GM12878 (cell line): ENCODE measurements at places on chromosomes 11 and 22.

GRCh38 chr22:36467946-36468345 is 13.5 kb downstream of the TXN2 start:
- no peak for DNase-seq

GRCh38 chr11:92107331-92107730 is 117.3 kb upstream of the FAT3 start:
- DNase-seq, result no peak

DNA sequence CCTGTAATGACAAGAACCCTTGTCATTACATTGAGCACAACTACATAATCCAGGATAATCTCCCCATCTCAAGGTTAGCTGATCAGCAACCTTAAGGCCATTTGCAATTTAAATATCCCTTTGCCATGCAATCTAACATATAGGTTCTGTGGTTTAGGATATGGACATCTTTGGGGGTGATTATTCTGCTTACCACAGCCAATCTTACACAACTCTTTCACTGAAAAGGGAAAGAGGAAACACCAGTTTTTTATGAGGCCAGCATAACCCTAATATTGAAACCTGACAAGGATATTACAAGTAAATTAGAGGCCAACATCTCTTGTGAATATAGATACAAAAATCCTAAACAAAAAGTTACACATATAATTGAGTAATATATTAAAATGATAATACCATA is 78.5 kb downstream of the CYP2R1 start:
- no peak for DNase-seq

DNA sequence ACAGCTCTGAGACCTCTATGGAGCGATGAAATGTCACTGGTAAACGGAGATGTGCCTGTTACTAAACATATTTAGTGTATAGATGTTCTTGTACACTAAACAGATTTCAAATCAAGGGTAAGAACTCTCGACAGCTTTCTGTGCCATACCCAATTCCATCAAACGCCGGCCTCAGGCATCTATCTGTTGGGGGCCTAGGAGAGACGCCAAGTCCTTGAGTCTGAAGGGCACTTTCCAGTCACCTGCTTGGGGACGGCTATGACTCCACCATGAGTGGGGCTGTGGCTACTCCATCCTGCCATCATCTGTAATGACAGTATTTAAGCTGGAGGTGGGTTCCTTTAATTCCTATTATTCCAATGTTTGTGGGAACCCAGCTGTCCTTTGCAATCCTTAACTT is 87.8 kb downstream of the SHANK2 start:
- no peak for DNase-seq

- DNase-seq, result no peak
These were observed 55.3 kb downstream of the TRMU start for GRCh38 chr22:46390652-46391301.

GRCh38 chr11:91163619-91164451 is 941.0 kb upstream of the CHORDC1 start:
- no peak for DNase-seq

DNA sequence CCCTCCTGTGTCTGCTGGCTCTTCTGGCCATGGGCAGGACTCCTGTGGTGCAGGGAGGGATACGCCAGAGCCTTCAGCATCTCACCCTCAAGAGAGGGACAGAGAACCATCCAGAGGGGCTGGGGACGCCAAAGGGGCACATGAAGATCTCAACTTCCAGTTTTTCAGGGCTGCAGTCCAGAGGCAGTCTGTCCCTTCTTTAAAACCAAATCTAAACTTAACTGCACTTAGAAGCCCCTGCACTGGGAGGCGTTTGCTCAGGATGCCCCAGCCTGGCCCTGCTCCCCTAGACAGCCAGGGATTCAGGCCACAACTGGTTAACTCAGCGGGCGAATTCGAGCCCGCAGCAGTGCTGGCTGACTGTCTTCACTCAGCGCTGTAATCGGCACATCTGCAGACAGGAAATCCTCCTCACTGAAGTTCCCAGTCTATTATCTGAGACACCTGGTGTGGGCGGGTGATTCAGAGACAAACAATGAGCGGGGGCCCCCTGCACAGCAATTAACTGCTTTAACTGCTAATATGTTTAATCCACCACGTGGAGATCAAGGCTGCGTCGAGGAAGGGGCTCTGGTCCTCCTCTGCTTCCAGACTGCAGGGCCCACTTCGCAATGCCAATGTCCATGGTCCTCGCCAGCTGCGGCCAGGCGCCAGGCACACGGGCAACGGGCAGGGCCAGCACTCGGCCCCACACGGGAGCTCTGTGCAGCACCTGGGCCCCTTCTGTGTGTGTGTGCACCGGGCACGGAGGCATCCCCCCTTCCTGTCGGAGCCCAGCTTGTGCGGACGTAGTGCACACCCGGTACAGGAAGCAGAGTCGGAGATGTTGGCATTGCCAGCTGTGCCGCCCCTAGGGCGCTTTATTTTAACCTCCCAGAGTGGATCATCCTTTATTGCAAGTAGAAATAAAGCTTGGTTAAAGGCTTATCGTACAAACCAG is 36.9 kb upstream of the GNB1L start:
- no peak for DNase-seq

DNA sequence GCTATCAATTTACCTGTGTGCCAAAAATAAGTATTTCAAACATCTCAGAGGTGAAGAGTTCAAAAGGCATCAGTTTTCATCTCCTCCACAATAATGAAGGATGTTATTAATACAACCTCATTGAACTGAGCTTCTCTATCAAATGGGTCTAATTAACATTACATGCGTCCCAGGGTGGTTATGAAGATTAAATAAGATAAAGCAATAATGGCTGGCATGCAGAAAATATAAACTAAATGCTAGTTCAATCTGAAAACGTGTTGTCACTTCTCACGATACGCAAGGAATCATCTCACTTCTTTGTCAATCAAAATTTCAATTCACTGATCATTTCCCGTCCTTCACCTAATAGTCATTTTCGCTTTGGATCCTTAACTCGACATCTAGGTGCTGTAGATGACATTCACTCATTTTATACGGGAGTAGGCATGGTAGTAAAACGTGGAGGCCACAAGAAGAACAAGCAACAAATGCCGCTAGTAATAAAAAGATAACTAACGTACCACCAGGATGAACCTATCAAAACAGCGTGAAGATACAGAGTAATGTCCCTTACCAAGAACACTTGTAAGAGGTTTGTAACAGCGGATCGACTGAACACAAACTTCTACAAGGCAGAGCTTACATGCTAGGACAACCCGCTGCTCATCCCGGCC is 918 bp downstream of the CHORDC1 start:
- DNase-seq, result no peak

DNA sequence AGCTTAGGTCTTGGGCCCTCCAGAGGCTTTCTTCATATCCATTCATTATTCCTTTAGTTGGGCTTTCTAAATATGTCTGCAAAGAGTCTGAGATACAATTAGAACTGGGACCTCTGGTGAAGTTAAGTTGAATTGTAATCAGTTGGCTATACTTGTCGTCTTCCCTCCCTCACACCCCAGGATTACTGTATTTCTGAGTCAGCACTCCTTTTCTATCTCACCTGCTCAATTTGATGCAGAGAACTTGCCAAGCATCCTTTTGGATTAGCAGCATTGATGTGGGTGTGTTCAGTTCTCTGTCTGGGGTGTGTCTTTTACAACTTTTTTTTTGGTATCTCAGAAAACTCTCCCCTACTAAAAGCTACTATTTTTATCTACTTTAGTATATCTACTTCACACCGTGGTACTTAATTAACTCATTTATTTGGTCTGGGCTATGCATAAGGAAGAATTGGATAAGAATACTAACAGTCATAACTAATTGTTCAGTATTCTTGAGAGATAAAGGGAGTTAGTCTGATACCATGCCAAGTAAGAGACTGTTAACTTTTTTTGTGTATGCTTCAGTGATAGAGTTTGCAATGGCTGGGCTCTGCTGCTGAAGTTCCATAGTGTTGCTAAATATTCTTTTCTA is 15.1 kb downstream of the CTNND1 start:
- DNase-seq, result no peak

- no peak for DNase-seq
These were observed 27.2 kb downstream of the OR52B2 start for GRCh38 chr11:6142936-6143335.

DNA sequence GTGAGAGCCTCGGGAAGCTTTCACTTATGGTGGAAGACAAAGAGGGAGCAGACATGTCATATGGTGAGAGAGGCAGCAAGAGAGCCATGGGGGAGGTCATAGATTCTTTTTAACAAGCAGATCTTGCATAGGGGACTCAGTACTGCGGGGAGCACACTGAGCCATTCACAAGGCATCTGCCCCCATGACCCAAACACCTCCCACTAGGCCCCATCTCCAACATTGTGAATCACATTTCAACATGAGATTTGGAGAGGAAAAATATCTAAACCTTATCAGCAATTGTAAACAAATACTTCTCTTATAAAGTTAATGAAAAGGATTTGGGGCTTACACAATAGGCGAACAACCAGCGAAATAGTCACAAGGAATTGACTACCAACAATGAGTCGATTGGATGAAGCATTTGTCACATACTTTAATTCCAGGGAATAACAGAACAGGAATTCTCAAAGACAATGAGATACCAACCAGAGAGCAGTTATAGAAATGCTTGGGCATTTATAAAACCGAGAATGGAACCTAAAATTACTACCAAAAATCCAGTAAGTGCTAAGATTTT is 7.3 kb downstream of the DDI1 start:
- DNase-seq, result no peak

DNA sequence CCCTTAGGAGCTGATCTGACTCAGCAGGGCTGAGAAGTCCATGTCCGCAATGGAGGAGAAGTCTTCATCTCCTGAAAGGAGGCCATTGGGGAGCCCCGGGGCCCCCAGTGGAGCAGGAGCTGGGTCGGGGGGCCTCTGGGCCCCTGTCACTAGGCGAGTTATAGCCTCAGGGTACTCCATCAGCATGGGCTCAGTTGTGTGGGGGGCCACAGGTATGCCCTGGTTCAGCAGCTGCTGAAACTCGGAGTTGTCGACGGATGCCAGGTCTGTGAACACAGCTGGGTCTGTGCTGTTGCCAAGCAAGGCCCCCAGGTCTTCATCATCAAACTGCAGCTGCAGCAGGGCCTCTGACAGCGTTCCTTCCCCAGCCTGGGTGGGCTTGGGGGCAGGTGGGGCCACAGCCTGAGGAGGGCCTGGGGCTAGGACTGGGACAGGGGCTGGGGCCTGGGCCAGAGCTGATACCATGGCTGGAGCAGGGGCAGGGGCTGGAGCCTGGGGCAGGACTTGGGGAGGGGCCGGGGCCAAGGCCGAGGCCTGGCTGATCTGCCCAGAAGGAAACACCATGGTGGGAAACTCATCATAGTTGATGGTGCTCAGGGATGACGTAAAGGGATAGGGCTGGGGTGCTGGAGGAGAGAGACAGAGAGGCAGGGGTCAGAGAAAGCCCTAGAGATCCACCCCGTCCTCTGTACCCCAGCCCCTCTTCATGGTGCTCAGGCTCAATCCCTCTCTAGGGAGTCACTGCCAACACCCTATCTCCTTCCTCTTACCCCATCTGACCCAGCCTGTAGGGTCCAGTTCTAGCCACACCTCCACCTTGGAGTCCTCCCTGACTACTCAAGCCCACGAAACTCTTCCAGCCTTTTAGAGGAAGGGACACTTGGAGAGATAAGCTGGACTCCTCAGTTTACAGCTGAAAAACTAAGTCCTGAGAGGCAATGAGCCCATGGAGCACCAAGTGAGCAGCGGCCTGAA is 8.1 kb downstream of the RELA start:
- no peak for DNase-seq

DNA sequence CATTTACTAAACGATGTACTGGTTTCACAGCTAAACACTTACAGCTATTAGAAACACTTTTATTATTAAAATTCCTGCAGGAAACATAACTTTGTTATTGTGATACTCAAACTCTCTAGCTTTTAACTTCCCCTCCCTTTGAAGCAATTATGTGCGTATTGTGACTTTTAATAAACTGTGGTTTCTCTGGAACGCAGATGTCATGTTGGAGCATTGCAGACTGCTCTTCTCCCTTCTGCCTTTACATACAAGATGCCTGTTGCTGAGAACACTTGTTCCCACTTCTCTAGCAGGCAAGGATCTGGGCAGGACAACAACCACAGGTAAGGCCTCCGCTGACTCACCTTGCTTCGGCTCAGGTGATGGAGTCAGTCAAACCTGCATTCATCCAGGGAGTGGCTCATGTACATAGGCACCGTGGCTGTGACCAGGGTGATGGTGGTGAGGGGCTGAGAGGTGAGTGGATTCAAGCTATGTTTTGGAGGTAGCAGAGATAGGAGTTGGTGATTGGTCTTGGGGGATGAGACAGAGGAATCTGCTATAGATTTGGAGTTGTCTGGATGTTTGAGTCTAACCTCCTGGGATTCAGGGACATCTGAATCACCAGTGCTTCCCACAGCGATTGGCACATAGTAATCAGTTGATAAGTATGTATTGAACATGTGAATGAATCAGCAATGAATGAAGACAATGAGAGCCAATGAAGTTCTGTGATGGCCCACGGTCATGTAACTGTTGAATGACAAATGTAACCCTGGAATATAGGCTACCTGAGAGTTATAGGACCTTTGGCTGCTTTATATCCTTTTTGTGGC is 106.0 kb downstream of the ADAMTS15 start:
- no peak for DNase-seq

GRCh38 chr11:119156496-119156895 is 7.6 kb downstream of the ABCG4 start:
- no peak for DNase-seq

GRCh38 chr11:75193711-75194110 is 42.8 kb downstream of the SLCO2B1 start:
- DNase-seq, result no peak

DNA sequence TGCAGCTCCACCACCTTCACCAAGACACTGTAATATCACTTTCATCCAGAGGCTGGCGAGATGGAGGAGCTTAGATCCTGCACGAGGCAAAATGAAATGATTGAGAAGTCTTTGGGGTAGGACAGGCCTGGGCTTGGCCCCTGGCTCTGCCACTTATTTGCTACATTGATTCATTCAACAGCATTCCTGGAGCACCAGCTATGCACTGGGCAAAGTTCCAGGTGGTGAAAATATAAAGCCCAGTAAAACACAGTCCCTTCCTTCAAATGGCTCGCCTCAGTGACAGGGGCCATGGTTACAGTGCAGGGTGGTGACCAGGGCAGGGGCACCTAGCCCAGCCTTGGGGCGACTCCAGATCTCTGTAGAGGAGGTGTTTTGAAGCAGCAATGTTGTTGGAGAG is 19.7 kb downstream of the ALX4 start:
- no peak for DNase-seq

DNA sequence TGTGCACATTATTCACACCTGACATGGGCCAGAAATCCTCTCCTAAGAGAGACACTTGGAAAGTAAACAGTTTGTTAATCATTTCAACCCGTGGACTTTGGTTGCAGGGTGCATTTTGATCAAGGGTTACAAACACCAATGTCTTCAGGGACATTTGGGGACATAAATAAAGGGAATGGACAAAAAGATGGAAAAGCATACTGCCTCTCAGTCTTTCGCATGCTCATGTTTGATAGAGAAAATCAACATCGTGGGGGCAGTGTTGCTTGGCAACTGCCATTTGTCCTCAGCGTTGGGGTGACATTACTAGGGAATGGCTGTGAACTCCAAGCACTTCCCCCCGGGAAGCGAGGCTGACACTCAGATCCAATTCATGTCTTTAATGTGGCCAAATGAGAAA is 114.7 kb upstream of the OR4B1 start:
- no peak for DNase-seq

GRCh38 chr22:32414191-32414590 is 2.1 kb upstream of the RTCB start:
- DNase-seq, result no peak

GRCh38 chr11:17416492-17416891 is 28.0 kb upstream of the KCNJ11 start:
- DNase-seq, result no peak
